GM12864 (cell line): ENCODE measurements at places on chromosomes 4 and X.
A peak's percentile ranks its signal among the peaks of the same experiment; 100 is the strongest.

DNA sequence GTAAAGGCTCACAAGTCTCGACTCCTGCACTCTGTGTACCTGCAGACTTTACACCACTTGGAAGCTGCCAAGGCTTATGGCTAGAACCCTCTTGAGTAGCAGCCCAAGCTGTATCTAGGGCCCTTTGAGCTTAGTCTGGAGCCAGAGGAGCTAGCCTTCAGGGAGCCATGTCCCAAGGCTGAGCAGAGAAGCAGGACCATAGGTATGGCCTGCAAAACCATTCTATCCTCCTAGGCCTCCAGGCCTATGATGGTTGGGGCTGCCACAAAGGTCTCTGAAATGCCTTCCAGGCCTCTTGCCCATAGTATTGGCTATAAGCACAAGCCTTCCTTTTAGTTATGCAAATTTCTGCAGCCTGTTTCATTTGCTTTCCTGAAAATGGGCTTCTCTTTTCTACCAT lies 380.7 kb upstream of the CPXCR1 start:
- DNase-seq = no peak

DNA sequence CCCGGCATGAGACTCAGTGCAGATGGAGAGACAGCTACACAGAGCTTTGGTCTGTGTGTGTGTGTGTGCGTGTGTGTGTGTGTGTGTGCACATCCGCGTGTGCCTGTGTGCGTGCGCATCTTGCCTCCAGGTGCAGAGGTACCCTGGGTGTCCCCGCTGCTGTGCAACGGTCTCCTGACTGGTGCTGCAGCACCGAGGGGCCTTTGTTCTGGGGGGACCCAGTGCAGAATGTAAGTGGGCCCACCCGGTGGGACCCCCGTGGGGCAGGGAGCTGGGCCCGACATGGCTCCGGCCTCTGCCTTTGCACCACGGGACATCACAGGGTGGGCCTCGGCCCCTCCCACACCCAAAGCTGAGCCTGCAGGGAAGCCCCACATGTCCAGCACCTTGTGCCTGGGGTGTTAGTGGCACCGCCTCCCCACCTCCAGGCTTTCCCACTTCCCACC lies 14.3 kb downstream of the FGFR3 start:
- no peak for DNase-seq

- DNase-seq = no peak
Observed at GRCh38 chrX:41956027-41956426, 32.7 kb upstream of the CASK start.

- no peak for DNase-seq
Observed at GRCh38 chrX:9293051-9293496, 171.8 kb upstream of the TBL1X start.

- no peak for DNase-seq
Observed at GRCh38 chrX:16418650-16419049, 231.3 kb upstream of the S100G start.

GRCh38 chrX:79146640-79147390 lies 2.3 kb downstream of the GPR174 start:
- no peak for DNase-seq

GRCh38 chr4:8238515-8239053 lies 31.0 kb upstream of the HTRA3 start:
- DNase-seq = no peak

DNA sequence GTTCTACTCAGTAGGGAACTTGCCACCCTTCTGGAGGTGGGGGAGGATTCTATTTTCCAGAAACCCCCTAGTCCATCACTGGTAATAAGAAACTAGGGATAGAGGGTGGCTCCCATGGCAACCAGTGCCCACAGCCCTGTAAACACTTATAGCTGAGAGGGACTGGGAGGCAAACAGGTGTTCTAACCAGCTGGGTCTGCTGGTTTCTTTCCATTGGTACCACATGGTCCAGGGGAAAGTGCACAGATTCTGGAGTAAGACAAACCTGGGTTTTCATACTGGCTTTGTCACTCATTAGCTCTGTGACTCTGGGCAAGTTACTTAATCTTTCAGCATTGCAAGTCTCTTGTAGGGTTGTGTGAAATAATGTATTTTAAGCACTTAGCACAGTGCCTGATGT lies 26.9 kb downstream of the IGSF1 start:
- DNase-seq = no peak

GRCh38 chr4:19557161-19557560 lies 694.5 kb upstream of the SLIT2 start:
- no peak for DNase-seq

- no peak for DNase-seq
Observed at GRCh38 chrX:38882894-38883626, 81.8 kb downstream of the MID1IP1 start.

DNA sequence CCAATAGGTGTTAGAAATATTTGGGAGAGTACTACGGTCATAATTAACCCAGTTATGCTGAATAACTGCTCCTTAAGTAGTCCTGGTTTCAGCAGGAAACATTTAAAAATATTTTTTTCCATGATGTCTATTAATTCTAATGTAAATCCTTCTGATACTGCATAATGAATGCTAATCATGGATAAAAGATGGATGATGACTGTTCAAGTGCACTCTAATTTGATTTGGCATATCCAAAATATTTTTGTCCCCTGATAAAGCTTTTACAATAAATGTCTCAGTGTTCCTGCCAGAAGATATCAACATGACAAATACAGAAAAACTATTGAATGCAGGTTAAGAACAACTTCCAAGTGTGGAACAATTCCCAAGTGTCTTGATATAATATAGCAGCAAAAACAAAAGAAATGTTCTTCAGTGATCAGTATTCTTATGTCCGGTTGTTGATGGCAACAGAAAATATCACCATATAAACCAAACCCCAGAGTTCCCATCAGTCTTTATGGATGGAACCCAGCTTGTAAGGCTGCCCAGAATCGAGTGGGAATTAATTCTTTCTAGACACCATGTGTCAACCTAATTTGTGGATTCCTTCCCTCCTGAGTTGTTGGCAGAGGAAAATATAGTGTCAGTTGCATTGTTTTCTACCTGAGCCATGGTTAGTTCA lies 205.4 kb upstream of the GK2 start:
- DNase-seq = no peak

GRCh38 chr4:185304944-185305690 lies 90.6 kb downstream of the LRP2BP start:
- peak; percentile 71 for DNase-seq

DNA sequence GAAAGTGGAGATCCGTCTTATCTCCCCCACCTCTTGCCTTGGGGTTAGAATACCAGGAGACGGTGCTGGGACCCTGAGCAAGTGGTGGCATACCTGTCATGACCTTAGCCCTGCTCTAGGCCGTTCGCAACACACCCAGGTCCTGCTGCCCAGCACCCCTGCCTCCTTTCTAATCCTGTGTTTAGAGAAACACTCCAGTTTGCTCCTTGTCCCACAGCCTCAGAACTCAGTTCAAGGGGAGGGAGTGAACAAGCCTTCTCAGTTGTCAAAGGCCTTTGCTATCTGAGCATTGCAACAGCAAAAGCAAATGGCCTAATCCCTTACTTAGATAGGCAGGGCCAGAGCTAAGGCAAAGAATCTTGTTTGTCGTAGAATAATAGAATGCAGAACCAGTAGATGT lies 67.9 kb downstream of the CHRNA9 start:
- no peak for DNase-seq

DNA sequence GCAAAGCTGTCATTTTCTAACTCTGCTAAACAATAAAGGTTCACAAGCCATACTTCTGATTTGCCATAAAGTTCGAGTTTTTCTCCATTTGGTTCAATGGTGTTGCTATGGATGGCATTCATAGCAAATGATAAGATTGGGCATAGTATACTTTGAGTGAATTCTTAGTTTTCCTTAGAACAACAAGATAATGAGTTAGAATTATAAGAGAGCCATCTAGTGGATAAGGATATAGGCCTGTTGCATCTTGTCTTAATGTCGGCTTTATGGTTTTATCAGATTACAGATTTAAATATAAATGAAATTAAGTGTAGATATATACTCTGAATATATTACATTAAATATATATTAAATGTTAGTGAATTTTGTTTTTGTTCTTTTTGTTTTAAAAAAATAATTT lies 644.6 kb downstream of the IL1RAPL1 start:
- no peak for DNase-seq

DNA sequence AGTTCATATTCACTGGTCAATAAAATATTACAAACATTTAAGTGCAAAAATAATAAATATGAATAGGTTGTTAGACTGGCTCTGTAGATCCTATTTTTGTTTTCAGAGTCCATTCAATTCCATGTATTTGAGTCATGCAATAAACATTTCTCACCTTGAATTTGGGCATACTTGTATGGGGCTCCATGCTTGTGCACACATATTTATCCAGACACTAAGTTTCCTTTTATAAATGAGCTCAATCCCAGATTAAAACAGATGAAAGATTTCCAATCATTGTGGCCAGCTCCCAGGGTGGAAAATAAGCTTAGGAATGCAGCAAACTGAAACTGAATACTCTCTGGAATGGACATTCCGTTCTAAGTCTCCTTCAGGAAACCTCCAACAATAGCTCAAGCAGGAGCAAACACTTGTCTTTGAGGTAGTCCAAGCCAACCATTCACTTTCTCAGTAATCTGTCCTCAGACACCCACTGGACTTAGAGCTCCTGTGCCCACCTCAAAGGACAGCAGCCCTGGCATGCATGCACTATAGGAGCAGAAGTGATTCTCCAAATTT lies 16.4 kb downstream of the DMD start:
- no peak for DNase-seq

DNA sequence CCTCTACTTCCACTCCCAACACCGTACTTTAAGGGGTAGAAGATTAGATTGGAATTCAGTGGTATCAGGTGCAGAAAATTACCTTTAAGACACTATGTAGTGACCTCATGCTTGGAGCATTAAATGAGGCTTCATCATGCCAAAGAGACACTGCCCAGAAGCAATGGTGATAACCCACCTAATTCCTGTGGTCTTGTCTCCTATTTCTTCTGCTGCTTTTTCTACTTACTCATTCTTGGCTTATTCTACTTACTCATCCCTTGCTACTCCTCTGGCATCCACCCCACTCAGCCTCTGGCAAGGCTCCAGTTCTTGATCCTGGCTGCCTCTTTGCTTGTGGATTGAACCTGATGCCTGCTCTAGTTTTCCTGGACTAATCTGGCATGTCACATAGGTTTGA lies 62.3 kb upstream of the ADAMTS3 start:
- no peak for DNase-seq

DNA sequence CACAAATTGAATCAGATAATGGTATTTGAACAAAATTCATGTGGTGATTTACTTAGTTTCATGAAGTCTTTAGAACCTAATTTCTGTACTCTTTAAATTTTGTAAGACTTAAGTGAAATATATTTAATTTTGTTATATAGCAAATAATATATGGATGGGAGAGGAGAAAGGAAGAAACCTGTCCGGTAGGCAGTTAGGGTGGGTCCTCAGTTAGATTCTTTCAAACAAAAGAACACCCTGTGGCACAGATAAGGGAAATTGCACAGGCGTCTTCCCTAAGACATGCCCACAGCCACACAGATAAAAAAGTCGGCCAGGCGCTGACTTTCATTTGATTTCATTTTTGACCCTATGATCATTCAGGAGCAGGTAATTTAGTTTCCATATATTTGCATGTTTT lies 25.1 kb upstream of the CTSO start:
- no peak for DNase-seq

GRCh38 chr4:39469429-39470077 lies 10.7 kb downstream of the LIAS start:
- DNase-seq = peak; percentile 65

GRCh38 chrX:108029928-108030711 lies 14.7 kb upstream of the VSIG1 start:
- no peak for DNase-seq

DNA sequence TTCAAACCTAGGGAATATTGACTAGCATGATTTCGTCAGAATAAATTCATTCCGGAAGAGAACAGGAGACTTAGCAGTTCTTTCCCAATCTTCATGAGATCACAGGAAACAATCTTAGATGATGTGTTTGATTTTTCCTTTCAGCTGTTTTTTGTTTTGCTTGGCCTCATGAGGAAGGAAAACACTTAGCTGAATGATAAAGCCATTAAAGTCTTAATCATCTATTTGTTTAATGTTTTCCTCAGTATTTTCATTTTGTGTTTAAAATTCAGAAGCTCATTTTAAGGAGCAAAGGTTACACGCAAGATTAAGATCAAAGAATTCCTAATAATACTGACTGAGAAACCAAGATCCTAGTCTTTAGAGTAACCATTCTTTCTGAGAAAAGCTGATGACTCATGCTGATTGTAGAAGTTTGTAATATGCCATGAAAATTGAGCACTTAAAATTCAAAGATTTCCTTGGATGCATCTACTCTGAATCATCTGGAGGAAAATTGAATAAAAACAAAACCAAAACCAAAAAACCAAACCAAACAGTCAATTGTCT lies 15.4 kb upstream of the TBC1D19 start:
- DNase-seq = no peak

DNA sequence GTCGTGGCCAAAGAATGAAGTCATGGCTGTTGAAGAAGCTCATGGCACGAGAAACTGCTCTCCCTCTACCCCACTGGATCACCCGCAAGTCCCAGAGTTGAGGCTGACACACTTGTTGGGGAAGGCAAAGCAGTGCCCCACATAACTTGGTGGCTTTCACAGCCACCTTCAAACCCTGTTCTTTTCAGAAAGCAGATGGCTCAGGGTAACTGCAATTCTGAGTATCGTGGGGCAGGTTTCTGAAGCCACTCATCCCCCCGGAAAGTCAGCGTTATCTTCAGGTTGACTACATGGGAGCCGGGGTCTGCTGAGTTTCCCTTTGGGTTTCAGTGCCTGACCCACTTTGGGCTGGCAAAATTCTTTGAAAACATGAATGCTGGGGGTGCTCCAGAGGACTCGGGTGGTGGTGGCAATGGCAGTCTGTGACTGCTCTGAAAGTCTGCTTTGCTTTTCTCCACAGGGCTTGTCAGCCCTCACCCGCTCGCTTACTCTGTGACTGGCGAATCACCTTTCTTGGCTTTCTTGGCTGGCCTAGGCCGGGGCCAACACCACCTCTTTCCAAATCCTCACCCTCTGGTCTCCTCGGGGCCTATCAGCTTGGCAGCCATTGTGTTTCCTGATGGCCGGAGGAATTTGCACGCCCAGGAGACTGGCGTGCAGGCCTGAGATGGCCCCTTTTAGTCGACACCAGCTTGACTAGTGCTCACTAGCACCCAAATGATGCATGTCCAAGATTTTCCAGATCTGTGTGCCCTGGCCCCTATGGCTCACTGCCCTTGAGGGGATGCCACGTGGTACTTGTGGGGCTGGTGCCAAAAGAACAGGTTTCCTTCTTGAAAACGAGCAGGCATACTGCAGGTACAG lies 7.3 kb downstream of the PPP1R3F start:
- no peak for DNase-seq

DNA sequence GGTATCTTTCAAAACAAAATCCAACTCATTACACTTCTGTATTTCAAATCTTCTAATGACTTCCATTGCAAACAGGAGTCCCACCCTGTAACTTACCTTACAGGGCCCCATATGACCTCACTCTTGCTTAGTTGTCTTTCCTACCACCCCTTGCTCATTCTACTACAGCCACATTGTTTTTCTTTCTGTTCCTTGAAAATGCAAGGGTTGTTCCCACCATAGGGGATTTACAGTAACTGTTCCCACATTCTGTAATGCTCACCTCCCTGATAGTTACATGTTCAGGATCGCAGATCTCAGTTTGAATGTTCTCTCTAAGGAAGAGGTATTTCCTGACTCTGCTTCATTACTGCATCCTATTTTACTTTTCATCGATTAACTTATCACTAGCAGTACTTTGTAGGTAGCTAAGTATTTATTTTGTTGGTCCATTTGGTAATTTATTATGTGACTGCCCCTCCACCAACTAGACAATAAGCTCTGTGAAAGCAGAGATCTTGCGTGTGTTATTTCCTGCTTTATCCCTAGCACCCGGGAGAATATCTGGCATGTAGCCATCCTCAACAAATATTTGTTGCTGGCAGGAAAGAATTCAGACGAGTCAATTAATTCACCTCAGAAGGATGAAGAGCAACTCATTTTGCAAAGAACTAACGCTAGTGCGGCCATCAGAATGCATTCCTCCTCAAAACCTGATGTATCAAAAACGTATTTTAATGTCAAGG lies 21.4 kb downstream of the MAOB start:
- no peak for DNase-seq
